Occipital lobe (tissue), 3 donors: ENCODE measurements at places on chromosomes 12 and 14.
A peak's percentile ranks its signal among the peaks of the same experiment; 100 is the strongest.

DNA sequence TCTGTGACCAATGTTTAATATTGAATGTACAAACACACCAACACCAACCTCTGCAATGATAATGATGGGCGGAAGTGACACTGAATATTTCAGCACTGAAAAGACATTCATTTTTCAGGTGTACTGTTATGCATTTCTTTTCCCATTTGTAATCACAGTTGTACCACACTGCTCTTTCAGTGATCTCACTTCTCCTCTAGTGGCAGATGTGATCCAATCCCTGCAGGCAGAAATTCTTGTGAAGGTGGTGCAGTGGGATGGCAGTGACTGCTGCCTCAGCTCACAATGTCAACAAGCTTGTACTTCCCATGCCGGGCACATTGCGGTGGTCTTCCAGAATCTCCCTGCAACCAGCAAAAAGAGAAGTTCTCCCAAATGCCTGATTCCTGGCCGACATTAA lies 23.0 kb upstream of the ERGIC2 start:
- DNase-seq, result no peak

- DNase-seq, result no peak
These were observed 28.6 kb upstream of the NR1H4 start for GRCh38 chr12:100445081-100445481.

- DNase-seq, result no peak
These were observed 4.7 kb upstream of the HOXC10 start for GRCh38 chr12:53980104-53980801.

DNA sequence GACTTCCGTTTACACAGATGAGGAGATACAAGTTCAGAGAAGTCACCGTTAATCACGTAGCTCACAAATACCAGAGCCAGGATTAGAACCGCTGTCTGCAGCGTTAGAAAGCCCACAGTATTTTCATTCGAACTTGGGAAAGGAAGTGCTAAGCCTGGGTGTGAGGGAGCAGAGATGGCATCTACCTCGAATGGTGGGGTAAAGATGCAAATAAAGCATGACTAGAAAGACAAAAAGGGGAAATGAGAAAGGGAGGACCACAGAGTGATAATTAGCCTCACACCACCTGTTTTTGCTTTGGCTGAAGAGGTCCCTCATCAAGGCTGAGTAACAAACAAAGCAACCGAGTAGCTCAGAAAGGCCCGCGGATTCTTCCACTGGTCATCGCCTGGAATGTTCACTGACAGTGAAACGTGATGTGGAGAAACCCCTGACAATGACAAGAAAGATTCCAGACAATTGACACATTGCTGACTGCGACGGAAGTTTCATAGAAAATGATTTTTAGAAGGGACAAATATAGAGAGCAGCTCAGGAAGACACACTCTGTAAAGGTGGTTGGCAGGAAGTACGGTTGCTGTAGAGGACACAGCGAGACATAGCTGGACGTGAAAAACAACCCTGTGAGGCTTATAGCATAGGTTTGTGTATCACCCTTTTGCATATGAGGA lies 31.5 kb upstream of the BHLHE41 start:
- DNase-seq, result no peak

DNA sequence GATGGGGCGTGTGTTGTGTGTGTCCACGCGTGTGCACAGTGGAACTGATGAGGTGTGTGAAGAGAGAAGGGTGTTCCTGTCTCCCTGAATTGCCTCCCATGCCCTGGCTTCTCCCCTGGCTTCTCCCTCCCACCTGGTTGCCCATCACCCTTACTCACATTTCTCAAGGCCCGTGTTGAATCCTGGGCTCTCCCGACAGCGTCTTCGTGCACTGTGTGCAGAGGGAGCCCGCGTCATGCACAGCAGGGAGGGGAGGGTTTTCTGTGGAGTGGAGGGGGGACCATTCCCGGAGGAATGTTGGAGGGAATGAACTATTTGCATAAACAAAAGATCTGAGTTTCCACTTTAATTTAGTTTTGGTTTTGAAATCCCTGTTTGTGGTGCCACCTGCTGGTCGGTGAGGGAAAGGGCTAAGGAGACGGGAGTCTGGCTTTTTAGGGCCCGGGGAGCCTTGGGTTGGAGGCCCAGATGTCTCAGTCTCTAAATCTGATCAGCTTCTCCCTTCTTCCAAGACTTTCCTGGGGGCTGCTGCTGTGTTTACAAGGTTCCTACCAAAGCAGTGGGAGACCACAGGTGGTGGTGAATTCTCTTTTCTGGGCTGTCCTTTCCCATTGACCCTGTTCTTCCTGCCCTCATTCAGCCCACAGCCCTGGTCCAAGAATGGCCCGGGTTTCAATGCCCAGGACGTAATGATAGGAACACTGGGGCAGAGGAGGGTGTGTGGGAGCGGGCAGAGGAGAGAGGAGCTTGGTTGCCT lies at the start of gene C1R:
C1R (minus strand) TSS at position 217 of the 757 bp plus-strand sequence; CDS start at position 160, 57 bp downstream.
- DNase-seq, result peak; percentile 24

DNA sequence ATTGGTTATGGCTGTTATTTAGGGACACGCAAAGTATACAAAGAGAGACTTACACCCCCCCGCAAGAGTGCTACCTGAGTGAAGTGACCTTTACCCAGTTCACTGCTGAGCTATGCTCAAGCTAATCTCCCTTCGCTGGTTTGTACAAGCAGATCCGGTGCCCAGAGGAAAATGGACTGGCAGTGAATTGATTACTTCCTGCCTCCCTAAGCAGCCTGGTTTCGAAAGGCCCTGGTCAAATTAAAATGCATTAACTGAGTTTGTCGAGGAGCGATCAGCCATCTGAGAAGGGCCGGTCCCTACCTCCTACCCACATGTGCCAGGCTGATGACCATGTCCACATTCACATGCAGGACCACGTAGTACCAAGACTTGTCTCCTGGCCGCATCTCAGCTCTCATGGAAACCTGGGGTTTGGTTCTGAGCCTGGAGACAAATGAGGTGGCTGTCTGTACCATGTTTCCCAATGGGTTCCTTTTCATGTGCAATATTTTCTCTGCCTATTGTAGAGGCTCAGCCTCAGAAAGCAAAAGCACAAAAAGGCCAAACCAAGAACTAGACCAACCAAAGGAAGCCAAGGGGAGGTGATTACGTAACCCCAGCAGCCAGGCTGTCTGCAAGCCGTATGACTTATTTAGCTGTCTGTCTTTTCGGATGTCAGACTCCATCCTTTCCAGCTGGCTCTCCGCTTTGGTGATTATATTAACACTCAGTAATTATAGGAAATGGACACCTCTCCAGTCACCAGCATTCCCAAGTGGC lies 284.7 kb upstream of the PWP1 start:
- no peak for DNase-seq

DNA sequence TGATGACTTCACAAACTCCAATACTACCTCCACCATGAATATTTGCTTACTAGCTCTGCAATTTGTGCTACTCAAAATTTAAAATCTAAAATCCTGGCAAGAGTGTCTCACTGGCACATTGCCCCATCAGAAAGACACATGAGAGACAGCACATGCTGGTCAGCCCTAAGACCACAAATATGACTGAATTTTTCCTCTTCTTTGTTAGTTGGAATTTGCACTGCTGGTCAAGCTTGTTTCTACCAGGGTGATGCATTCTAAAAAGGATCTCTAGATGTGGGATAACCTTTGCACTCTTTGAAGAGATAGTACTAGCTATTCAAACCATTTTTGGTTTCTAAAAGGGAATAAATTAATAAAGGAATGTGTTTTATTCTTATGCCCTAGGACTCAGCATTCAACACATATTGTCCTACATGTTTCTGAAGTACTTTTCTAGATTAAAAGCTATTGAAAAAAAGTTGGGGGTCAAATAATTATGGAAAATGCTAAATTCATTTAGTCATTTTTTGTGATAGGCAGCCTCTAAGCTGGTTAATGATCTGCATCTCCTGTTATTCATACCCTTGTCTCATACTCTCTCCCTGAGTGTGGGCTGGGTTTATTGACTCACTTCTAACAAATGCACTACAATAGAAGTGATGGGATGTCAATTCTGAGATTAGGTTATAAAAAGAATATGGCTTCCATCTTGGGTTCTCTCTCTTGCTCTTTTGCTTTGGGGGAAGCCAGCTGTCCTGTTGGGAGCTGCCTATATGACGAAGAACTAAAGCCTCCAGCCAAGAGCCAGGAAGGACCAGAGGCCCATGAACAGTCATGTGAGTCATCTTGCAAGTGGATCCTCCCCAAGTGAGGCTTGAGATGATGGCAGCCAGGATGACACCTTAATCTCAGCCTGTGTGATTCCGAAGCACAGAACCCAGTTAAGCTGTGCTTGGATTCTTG lies 211.5 kb upstream of the CRY1 start:
- DNase-seq, result no peak

DNA sequence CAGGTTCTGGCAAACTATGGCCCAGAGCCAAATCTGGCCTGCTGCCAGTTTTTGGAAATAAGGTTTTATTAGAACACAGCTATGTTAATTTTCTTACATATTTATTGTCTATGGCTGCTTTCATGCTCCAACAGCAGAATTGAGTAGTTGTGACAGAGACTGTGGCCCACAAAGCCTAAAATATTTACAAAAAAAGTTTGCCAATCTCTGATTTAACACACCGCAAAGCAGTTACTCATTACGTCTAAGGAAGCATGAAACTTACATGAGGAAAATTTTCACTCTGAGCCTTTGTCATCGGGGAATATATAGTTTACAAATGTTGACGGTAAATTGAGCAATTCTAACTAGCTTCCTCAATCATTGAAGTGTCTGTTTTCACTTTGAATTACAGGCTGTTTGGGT lies 96.5 kb downstream of the UNC79 start:
- DNase-seq, result no peak

DNA sequence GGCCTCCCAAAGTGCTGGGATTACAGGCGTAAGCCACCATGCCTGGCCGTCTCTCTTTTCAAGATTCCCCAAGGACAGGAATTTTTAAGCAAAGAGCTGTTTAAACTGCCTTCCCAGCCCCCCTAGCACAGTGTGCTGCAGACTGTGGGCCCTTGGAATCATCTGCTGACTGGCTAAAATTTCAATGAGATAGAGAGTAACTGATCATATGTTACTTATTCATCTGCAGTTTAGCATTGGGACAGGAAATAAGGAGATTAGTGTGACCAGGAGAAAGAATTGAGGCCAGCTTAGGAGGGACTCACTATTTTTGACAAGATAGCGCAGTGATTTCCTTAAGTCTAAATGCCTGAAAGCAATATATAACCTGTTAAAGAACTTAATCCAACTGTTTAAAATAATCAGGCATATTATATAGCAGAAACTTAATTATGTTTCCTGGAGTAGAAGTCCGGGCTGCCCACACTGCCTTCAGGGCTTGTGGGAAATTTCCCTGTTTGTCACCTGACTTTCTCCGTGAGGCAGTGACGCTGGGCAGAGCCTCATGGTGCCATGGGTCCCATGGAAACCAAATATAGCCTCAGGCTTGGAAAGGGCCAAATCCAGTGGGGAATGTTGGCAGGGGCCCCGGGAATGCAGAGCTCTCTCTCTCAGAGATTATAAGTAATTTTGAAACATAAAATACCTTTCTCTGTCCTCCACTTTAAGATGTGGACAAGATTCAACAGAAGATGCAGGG lies 22.8 kb upstream of the CEBPE start:
- no peak for DNase-seq

DNA sequence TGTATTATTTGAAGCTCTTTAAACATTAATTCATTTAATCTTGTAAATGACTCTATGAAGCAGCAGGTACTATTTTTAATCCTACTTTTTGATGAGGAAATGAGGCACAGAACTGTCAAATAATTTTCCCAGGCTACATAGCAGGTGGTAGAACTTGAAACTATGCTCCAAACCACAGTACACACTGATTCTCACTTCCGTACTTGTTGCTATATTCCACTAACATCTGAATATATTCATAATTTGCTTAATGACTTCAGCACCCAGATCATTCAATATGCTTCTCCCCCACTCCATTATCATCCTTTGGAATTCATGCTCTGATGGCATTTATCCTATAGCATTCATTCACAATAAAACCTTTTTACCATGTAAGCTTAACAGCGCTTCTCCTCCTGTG lies 4.9 kb downstream of the ERGIC2 start:
- DNase-seq, result no peak

GRCh38 chr12:27385766-27386564 lies 53.3 kb downstream of the BMAL2 start:
- no peak for DNase-seq

DNA sequence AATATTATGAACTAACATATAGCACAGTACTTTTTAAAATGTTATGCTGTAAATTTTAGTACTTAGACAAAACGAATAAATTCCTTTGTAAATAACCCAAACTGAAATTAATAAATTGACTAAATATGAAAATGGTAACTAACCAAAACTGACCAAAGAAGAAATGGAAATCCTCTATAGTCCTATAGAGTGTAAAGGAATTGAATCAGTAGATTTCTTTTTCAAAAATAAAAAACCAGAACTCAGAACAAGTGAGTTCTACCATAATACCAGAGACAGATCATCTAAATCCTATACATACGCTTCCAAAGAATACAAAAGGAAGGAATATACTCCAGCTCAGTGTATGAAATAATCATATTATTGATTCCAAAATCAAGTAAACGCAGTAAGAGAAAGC lies 39.8 kb downstream of the TMPRSS12 start:
- no peak for DNase-seq

DNA sequence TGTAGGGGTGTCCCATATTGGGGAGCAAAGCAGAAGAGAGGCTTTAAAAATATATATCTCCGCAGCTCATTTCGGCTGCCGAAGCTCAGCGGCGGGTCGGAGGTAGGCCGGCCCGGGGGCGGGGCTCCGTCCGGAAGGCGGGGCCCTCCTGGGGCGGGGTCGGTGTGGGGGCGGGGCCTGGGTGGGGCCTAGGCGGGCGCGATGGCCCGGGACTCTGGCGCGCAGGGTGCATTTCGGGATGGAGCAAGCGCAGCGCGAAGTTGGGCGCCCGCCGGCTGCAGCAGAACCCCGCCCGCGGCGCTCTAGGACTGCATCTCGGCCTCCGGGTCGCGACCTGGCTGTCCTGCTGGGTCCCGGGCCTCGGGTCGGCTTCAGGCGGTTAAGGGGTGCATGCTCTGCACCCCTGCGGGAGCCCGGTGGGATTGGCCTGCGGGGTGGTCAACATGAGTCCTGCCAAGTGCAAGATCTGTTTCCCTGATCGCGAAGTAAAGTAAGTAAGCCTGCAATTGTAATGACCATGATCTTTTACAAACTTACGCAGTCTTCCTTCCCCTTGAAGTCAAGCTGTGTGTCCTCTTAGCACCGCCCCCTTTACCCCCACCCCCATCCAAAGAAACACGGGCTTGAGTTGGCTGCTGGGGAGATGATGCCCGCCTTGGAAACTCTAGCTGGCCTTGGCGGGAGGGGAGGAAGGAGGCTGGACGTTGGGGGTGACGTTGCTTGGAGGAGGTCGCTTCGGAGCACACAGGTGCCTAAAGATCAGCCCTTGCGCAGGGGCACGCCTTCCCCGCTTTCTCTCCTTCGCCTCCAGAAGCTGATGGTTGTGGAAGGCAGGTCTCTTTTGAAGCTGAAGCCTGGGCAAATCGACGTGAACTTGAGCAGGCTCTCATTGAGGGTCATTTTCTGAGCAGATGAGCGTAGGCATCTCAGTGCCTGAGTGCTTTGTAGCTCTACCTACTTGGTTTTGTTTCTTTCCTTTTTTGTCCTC lies 38.4 kb downstream of the ACACB start:
- DNase-seq, result peak; percentile 75

GRCh38 chr12:123487428-123487827 lies 29.5 kb downstream of the SNRNP35 start:
- no peak for DNase-seq
